ENCODE measurements at places on chromosomes 4 and X.
A peak's percentile ranks its signal among the peaks of the same experiment; 100 is the strongest.

DNA sequence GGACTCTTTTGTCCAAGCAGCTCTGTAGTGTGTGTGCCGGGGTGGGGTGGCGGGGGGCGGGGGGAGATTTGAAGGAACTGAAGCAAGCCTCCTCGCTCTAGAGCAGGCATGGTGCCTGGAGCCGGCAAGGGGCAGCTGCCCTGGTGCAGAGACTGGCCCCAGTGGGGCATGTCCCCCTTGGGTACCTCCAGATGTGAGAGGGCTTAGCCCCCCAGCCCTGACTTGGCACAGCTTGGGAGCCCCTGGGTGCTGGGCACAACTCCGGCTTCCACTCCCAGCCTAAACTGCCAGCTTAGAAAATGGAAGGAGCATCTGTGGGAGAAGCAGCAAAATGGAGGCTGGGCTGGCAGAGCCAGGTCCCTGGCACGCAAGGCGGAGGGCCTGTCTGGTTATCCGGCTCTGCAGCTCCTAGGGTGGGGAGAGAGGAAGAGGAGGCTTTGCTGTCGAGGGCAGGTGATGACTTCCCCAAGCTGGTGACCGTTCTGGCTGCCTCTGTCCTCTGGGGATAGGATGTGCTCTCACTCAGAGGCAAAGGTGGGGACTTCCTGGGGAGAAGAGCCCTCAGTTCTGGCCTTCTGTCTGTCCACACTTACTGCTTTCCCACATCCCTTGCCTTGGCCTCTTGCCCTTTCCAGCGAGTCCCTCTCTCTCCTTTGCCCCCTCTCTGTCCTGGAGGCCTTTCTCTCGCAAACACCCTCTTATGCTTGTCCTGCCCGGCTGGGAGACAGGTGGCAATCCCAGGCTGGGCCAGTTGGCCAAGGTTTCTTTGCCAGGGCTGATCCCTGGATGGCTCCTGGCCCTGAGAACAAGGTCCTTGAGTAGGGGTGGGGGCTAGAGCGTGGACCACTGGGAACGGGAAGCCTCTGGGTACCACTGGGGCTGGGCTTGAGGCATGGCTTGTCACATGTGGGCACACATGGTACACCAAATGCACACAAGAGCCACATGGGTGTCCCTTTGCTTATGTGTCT is 2.0 kb downstream of the DLG3 start:
- no peak for DNase-seq

DNA sequence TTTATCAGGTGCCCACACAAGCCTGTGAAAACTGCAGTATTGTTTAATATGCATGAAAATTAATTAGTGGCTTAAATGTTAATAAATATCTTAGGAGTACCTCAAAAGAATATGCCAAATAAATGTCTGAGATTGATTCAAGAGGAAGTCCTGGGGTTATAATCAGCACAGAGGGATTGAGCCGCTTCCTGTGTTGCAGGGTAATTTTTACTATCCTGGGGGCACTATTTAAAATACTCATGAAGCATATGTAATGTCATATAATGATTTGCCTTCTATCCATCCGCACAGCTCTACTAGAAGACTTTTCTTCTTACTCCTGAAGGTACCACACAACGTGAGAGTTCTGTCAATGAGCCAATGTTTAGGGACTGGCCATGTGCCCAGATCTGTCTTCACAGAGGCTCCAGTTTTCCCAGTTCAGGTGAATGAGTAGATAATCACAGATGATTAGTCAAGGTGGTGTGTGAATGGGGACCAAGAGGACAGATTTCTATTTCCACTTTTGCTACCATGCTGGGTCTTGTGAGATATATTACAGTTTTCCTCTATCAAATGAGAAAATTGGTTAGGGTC is 233.3 kb downstream of the USP46 start:
- DNase-seq: no peak

DNA sequence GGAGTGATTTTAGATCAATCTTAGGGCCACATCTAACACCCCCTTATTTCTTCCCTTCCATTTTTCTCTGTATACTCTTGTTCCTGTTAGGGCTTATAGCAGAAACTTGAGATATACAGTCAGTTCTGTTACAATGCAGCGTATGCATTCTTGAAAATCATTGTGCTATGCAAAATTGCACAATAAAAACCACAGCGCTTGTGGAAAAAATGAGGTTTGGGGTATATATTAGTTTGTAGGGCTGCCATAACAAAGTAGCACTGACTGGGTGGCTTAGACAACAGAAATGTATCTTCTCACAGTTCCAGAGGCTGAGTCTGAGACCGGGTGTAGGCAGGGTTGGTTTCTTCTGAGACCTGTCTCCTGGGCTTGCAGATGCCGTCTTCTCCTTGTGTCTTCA is 59.0 kb downstream of the WWC2 start:
- no peak for DNase-seq

- DNase-seq: no peak
These were observed 485.7 kb upstream of the HS3ST1 start for GRCh38 chr4:11914406-11914805.

- DNase-seq: no peak
These were observed 418.6 kb upstream of the DIPK2B start for GRCh38 chrX:45619290-45619689.

GRCh38 chrX:154733066-154733425 is 17.8 kb downstream of the GAB3 start:
- DNase-seq: no peak

DNA sequence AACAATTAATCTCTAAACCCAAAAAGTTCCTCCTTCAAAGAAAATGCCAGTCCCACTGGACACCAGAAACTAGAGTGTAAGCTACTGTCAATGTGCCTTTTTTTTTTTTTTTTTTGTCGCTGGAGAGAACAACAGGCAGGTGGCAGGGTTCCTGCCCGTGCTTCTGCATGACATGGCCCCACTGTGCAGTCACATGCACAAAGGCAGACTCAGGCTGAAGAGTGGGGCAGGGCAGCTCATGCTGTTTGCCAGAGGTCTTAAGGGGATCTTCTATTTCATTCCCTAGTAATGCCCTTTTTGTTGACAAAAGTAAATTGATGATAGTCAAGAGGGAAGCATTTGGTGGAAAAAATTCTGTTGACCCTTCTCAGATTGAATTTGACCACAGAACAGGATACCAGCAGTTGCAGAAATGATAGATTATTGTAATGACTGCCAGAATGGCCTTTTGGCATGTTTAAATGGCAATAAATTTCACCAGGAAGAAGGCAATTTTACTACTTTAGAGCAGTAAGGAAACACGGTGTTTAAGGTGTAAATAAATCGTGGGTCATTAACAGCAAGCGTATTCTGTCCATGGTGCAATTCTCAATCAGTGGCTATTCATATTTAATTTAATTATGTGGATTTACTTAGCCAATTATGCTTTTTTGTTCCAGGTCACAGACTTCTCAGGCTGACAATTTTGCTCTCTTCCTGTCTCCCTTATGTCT is 80.9 kb downstream of the NKX6-1 start:
- DNase-seq: peak; percentile 48

DNA sequence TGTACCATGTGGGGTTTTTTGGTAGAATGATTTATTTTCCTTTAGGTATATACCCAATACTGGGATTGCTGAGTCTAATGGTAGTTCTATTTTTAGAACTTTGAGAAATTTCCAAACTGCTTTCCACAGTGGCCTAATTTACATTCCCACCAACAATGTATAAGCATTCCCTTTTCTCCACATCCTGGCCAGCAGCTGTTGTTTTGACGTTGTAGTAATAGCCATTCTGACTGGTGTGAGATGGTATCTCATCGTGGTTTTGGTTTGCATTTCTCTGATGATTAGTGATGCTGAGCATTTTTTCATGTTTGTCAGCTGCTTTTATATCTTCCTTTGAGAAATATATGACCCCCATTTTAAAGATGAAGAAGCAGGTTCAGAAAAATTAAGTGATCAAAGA is 153.7 kb downstream of the CBR4 start:
- DNase-seq: no peak

GRCh38 chrX:102712981-102713625 is 855 bp downstream of the GPRASP2 start:
- peak; percentile 48 for DNase-seq

DNA sequence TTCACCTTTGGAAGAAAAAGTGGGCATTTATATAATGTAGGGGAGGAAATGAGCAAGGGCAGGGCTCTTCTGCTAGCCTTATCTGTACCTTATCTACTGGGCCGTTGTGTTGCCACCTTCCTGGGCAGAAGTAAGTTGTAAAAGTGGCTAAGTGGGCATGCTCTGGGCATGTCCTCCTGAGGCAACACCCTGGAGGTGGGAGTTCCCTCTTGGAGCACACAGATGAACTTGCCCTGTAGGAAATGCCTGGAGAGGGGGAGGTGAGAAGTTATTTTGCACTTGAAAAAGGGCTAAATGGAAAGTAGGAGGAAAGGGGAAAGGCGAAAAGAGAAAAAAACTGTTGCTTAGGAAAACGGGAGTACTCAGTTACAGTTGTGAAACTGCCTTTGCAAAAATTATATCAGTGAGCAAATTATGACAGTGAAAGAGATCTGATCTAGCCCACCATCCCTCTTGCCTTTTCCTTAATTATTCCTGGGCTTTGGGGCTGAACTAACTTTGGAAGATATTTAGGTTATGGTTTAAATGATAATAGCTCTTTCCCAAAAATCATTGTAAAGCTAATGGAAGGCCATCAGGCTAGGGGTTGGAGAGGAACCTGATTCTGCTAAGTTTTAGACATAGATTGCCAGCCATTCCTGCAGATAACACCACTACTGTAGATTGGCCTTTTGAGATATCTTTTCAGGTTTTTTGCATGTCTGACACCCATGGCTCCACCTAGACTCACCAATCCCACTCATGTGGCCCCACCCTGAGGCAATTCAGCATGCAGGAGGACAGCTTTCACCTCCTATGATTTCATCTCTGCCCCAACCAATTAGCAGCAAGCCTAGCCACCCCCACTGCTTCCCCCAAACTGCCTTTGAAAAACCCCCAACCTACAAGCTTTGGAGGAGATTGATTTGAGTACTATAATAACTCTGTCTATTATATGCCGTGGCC is 20.5 kb upstream of the ZNF81 start:
- DNase-seq: no peak

DNA sequence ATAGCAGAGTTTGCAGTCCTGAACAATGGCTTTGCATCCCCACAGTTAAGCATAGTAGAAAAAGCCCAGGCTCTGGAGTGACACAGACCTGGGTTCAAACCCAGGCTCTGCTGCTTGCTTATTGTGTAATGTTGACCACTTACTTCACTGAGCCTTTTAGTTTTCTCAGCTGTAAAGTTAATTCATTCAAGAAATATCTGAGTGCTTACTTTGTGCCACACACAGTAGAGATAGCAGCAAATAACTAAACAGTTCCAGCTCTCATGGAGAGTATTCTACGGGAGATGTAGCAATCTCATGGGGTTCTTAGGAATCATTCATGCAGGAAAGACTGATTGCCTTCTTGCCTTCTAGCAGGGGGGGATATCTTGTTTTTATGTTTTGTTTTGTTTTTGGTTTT is 63.2 kb downstream of the SLC9A6 start:
- no peak for DNase-seq

- DNase-seq: no peak
These were observed 8.2 kb downstream of the PPAT start for GRCh38 chr4:56427179-56427578.

GRCh38 chrX:23803931-23804381 is 21.0 kb downstream of the SAT1 start:
- no peak for DNase-seq

GRCh38 chrX:27555514-27555913 is 34.6 kb upstream of the DCAF8L2 start:
- DNase-seq: no peak

DNA sequence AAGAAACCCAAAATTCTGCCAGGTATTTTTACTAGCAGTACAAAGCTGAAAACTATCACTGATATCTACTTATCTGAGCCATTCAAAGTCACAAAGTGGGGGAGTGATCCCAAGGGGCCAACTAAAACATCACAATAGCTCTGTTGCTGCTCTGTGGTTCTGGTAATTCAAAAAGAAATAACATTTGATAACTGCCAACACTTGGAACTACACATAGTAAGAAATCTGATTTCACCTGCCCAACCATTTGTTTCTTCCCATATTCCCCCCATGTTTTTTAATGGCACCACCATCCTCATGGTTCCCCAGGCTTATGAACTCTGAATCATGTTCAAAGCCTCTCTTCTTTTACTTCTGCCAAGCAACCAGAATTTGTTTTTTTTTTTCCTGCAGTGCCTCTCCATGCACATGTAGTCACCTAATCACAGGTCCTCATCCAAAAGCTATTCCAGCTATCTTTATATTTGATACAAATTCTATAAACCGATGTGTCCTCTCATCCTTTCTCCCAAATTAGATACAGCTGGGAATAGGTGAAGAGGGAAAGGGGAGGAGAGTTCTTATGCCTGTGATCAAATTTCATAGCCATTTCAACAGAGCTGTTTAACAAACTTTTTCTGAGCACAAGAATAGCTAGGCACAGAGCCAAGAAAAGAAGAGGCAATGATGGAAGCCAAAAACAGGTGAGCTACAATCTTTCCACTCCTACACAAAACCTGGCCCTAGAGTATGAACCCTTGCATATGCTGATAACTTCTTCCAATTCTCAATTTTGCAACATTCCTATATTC is 7.7 kb downstream of the AMMECR1 start:
- DNase-seq: no peak

GRCh38 chr4:141154725-141155124 is 21.5 kb upstream of the RNF150 start:
- no peak for DNase-seq

Measured in ecto neural progenitor cell (in vitro differentiated cells).